ENCODE measurements at places on chromosomes 7 and 10.

GRCh38 chr10:32112055-32112454, 55.8 kb upstream of the KIF5B start:
- DNase-seq, result no peak

GRCh38 chr7:43042302-43042701, 70.1 kb upstream of the HECW1 start:
- DNase-seq, result no peak

DNA sequence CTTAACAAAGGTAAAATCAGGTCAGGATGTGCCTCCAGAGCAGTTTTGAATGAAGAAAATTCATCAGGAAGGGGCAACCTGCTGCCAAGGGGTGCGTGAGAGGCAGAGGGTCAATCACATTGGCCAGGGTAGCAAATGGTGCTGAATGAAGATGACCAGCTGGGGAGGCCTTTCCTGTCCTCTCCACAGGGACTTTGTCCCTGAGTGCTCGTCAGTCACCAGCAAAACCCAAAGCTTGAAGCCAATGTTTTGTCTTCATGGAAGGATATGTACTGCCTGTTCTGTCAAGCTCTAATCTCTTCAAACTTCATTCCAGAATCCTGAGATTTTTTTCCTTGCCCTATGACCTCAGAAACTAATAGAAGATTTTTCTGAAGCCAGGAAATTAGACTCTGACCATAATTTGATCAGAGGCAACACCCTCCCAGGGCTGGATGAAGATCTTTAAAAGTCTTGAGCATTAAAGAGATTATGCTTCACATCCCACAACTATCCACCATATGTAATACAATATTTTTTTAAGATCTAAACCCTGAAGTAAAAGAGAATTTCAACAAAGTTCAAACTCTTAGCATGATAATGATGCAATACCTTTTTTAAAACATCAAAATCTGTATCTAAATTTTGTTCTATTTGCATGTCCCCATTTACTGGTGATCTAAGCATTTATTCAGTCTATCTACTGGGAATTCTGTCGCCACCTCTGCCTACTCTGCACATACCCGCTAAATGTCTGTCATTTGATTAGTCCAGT, 243.0 kb downstream of the SNX13 start:
- no peak for DNase-seq

GRCh38 chr7:43557831-43558495, 24.9 kb upstream of the STK17A start:
- no peak for DNase-seq

- DNase-seq, result no peak
Observed at GRCh38 chr10:30662814-30663213, 33.3 kb upstream of the LYZL2 start.

- DNase-seq, result no peak
Observed at GRCh38 chr10:98236862-98237261, 31.1 kb downstream of the LOXL4 start.

DNA sequence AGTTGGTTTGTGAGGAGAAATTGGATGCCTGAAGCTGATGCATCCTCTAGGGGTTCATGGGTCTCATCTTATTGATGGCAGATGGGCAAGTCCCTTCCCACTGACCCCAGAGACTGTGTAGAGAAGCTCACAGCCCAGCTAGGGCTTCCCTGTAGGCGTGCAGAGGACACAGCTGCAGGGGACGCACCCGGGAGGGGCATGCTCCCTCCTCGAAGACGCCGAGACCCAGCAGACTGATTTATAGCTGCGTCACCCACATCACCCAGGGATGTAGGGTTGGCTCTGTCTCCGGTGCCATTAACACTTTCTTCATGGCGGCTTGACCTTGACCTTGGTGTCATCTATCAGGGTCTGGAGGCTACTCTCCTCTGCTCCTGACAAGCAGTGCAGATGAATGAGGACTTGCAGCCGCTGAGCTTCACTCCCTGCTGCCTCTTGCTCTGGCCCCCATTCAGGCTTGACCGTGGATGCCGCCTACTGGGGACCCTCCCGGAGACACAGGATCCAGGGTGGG, 549.7 kb downstream of the TCERG1L start:
- no peak for DNase-seq

DNA sequence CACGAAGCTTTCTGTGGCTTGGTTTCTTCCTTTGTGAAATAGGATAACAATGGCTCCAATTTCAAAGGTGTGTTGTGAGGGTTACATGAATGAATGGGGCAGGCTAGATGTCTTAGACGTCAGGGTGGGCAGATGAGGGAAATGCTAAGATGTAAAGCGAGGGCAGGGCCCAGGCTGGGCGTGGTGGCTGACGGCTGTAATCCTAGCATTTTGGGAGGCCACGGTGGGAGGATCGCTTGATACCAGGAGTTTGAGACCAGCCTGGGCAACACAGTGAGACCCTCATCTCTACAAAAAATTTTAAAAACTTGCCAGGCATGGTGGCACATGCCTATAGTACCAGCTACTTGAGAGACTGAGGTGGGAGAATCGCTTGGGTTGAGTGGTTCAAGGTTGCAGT, 607.7 kb upstream of the FOXK1 start:
- no peak for DNase-seq

GRCh38 chr10:7479861-7480598, 69.2 kb upstream of the SFMBT2 start:
- no peak for DNase-seq

DNA sequence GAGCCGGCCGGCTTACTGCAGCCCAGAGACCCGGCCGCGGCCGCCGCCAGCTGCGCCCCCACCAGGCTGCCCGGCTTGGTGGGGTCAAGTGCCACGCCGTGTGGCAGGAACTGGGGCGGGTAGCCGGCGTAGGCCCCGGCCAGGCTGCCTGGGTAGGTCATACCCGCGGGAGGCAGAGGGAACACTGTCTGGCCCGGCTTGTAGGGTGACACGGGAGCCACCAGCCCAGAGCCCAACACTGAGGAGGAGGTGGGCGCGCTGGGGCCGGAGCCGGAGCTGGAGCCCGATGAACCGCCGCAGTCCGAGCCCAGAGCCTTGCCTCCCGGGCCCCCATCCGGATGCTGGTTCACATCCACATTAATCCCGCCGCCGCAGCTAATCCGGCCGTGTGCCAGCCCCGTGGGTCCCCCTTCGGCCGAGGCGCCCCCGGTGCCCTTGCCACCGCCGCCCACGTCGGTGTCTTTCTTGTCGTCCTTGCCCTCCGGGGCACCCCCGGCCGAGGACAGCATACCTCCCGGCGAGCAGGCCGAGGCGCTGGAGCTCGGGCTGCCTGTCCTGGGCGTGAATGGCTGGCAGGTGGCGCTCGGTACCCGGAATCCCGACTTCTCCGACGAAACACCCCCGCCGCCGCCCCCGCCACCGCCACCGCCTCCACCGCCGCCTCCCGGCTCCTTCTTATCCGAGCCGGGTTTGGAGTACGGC, 2.0 kb downstream of the ZNF503 start:
- DNase-seq, result no peak

DNA sequence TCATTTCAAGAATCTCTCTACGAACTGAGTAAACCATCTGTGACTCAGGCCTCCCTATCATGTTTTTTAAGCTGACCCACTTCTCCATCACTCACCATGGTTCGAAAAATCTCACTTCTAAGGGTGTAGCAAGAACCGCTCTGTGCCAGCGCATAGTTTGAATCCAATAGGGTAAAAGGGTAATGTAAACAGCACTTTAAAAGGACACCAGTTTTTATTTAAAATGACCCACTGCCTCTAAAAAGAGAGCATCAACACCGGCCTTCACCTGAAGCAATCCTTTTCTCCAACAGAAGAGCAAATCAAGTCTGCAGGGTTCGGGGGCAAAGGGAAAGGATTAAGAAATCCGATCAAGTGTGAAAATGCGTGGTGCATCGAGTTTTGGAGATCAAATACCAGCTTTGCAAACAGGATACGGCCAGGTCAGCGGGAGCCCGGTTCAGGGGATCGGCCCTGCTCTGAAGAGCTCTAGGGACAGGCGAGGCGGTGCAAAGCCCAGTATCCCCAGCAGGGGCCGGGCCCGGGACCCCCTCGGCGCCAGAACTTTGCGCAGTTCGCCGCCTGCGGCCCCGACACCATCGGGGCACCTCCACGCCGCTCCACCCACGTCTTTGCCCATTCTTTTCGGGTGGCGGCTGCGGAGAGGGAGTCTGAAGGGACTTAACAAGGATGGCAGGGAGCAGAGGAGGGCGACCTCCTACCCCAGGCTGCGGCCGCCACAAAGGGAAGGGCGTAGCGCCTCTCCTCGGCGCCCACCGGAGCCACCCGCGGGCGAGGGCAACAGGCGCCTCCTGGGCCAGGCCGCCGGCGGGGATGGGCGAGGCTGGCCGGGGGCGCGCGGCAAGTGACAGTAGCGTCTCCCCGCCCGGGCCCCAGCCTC, 842 bp downstream of the NMT2 start:
- no peak for DNase-seq
